ENCODE measurements at places on chromosomes 6 and 20.

DNA sequence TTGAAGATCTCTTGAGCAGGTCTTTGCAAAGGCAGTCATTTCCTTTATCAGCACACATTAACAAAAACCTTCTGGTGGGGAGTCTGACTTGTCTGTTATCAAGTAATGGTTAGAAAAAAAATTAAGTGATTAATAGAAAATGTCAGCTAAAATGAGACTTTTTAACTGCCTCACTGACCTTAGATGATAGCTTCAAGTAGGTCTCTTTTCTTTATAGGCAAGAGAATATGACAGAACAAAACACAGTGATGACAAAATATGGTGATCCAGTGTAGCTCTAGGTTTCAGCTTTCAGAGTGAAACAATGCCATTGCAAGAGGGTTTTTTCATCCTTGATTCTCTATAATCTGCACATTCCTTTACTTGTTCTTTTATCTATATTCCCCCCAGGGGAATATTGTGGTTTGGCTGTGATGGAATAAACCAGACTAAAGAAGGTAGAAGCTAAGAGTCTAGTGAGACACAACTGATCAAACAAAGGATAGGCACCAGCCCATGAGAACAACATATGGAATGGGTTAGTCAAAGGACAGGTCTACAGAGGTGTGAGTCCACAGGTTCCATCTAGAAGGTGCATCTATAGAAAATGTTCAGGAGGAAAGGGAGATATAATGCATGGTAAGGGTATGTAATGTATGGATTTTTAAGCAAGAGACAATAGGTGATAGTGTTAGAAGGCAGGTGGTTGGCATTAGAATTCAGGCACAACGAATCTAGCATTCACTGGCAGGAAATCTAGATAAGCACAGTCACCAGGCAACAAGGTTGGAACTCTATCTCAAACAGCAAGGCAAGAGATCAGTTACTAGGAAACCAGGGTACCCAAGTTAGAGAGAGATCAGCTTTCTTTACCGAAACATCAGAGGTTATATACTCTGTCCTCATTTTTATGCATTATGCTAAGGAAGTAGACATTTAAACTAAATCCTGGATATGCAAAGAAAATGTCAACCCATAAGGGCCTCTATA is 228.9 kb upstream of the SMLR1 start:
- DNase-seq: no peak

- no peak for DNase-seq
These were observed 14.6 kb downstream of the TLDC2 start for GRCh38 chr20:36890586-36890985.

DNA sequence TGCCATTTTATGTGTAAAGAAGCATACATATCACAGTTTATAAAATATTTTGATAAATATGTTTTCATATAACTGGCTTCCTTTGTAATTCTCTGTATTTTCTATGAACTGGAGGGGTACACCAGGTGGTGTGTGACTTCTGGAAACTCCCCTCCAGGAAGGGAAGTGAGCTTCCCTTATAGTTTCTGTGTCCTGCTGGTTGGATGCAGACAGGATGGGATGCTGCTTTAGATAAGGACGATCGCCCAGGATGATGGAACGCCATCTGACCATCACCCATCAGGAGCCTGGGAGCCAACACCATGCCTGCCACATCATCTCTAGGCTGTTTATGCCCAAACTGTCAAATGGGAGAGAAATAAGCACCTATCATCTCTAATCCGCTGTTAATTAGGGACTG is 66.1 kb downstream of the SULF2 start:
- DNase-seq: no peak

GRCh38 chr6:55131616-55132015 is 42.7 kb upstream of the HCRTR2 start:
- DNase-seq: no peak

GRCh38 chr20:10236540-10237533 is 18.2 kb downstream of the SNAP25 start:
- no peak for DNase-seq

- no peak for DNase-seq
These were observed 21.1 kb downstream of the ENPP1 start for GRCh38 chr6:131828951-131829350.

GRCh38 chr20:57582029-57582378 is 21.1 kb downstream of the PCK1 start:
- no peak for DNase-seq

DNA sequence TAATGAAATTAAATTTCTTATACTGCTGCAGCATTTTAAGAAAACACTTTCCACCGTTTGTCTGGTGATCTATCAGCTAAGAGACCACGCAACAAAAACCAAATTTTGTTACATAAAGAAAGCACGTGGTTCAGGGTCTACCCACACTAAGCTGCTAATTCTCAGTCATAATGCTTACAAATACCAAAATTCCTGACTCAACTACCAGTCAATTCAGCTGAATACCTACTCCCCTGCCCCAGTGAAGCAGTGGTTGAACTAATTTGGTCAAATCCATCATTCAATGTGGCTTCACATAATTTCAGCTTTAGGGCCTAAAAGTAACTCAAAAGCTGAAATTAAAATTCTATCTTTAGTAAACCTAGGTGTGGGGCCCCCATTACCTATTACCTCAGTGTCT is 468.6 kb upstream of the ARID1B start:
- DNase-seq: no peak

DNA sequence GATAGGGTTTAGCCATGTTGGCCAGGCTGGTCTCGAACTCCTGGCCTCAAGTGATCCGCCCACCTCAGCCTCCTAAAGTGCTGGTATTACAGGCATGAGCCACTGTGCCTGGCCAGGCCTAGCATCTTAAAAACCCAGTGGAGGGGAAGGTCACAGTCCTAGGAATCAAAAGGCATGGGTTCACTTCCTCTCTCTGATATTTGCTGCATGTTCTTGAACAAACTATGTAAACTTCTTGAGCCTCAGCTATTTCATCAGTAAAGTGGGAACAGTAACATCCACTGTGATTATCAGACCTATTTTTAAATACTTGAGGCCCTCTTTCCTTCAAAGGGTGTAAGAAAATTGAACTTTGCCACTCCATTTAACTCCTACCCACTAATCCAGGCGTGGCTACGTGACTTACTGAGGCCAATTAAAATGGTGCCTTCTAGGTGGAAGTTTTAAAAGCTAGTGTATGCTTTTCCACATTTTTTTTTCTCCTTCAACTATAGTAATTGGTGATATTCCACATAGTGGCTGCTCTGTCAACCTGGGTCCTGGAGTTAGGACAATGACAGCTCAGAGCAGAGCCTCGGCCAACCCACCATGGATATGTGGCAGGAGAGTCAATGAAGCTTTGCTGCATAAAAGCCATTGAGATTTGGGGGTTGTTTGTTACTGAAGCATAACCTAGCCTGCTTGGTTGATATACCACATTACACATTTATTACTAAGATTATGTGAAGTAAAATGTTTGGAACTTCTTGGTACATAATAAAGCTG is 32.2 kb upstream of the IER3 start:
- DNase-seq: no peak

- DNase-seq: no peak
These were observed 47.8 kb upstream of the PKHD1 start for GRCh38 chr6:52135217-52135616.

GRCh38 chr6:20024316-20024673 is 187.1 kb downstream of the ID4 start:
- no peak for DNase-seq

GRCh38 chr6:12060780-12061609 is 48.9 kb downstream of the HIVEP1 start:
- DNase-seq: peak; percentile 3

DNA sequence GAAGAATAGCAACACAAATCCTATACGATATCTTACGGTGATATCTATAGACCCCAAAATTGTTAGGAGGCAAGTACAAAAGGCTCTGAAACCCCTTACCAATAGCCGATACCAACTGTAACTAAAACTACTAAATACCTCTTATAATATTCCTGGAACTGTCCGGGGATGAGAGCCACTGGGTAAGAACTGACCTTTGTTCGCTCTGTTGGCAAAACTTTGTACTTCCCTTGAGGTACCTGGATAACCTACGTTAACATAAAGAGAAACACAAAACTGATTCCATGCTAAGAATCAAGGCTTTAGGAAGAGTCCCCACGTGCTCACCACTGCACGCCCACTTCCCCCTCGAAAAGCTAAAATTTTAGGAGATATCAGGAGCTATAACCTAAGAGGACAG is 9.7 kb downstream of the PHF10 start:
- no peak for DNase-seq

DNA sequence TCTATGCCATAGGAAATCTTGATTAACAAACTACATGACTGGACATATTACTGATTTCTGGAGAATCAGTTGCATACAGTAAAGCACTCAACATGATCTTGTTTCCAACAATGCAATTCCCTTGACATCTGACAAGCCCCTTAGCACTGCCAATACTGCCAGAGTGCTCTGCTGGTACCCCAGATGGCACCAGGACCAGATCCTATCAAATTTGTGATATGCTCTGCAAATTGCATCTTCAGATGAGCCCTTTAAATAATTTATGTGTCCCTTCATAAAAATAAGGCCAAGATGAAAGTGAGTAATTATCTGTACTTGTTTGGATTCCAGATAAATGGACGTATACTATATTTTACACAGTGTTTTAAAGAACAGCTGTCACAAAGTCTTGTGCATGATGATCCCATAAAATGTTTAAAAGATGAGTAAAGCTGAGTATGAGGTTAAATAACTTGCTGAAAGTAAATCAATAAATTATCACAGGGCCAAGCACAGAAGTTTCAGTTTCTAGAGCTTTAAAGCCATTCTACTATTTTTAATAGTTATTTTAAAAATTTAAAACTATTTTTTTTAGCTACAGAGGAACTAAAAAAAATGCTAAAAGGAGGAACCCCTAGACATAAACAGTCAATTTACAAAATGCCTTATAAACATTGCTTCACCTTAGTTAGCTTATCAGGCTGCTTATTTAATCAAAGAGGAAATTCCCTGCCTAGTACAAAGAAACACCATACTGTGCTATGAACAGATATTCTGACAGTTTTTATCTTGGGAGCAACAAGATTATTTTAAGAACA is 42.1 kb downstream of the NUDT3 start:
- DNase-seq: no peak

- DNase-seq: no peak
These were observed 90.0 kb downstream of the PRND start for GRCh38 chr20:4811661-4812181.

DNA sequence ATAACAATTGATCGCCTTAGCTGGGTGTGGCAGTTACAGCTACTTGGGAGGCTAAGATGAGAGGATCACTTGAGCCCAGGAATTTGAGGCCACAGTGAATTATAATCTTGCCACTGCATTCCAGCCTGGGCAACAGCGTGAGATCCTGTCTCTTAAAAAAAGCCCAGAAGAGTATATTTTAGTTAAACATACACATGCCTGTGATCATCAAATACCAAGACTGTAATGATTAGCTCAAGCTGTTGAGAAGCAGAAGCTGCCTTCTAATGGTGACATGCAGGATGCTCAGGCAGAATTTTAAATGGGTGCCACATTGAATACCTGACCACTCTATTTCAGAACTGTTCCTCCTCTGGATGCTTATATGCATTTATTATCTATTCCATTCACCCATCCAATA is 8.9 kb upstream of the TMEM14A start:
- no peak for DNase-seq

- DNase-seq: no peak
These were observed 135.1 kb downstream of the ZFP64 start for GRCh38 chr20:52056203-52057062.

DNA sequence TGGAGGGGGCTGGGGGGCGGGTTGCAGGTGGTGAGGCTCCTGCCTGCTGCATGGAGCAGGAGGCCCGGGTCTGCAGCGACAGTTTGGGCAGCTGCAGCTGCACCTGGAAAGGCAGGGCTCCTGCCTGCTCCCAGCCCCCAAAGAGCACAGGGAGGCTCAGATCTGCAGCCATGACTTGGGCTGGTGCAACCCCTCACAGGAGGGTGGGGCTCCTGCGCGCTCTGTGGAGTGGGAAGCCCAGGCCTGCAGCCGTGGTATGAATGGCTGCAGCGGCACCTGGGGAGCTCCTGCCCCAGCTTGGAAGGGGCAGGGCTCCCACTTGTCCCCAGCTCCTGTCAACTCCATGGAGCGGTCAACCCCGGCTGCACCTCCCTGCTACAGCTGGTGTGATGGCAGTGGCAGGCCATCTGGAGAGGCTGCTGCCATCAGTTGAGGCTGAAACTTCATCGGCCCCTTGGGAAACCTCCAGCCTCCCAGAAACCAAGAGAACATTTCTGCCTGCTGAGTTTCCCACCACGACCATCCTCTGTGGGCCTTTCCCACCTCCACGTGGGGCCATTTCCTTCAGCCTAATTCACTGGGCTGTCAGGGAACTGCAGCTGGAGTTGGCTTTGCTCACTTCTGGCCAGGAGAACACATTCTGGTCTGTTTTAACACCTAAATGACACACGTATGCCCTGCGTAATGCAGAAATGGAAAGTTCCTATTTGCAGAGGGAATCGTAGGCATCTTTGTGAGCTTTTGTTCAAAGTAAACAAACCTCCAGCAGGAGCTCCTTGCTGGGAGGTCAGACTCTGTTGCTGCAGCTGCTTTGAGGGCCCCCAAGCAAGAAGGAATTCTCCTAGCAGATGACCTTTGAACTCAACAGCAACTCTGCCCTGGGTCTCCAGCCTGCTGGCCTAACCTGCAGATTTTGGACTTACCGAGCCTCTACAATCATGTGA is 429.0 kb downstream of the PREX1 start:
- no peak for DNase-seq

Data from NCI-H460 (cell line).